Caco-2 (cell line): ENCODE measurements at places on chromosomes 7 and 10. TPM values are rescaled to one million over a fixed set of nuclear protein-coding genes. Genes with fewer than 3 reads are reported as not detected.
A peak's percentile ranks its signal among the peaks of the same experiment; 100 is the strongest.

GRCh38 chr10:30454744-30455510, 20.9 kb downstream of the MAP3K8 start:
- no peak overlapping the region for H3K4me3 ChIP-seq
- DNase-seq: no peak
- peaks cover 11% of the 10 kb centered on the region for H3K4me1 ChIP-seq
- no peaks in the 10 kb centered on the region; the same call in 1 of the 2 replicates for H3K36me3 ChIP-seq

CTNNA3 gene
- total RNA-seq: 0.20 and 0.79 TPM in 2 replicates

VSTM4 gene
- not detected in 2 replicates for total RNA-seq

GRCh38 chr10:113030453-113030852, 80.4 kb downstream of the TCF7L2 start:
- no peak overlapping the region for H3K27ac ChIP-seq
- peaks cover 28% of the 10 kb centered on the region for H3K4me1 ChIP-seq
- no peak for DNase-seq
- H3K36me3 ChIP-seq: peaks cover 1% of the 10 kb centered on the region; the same call in 1 of the 2 replicates
- no peak overlapping the region for H3K4me3 ChIP-seq

DNA sequence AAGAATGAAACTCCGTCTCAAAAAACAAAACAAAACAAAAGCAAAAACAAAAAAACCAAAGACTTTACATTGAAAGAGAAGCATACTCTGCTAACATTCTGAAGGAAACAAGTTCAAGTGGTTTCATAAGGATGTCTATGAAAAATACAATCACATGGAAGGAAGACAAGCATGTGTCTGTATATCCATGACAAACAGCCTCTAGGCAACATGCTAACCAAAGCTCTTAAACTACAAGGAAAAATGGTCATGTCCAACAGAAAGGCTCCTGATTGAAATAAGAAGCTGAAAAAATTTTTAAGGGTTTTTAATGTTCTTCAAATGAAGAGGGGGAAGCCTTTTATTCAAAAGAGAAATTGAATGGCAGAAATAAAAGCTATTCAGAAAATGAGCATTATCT, 64.9 kb downstream of the UBE2H start:
- H3K4me1 ChIP-seq: no peaks in the 10 kb centered on the region
- DNase-seq: no peak

GRCh38 chr10:114874827-114875411, 53.3 kb downstream of the FHIP2A start:
- H3K4me3 ChIP-seq: no peak overlapping the region
- H3K4me1 ChIP-seq: no peaks in the 10 kb centered on the region
- no peaks in the 10 kb centered on the region for H3K36me3 ChIP-seq
- no peaks in the 10 kb centered on the region; the same call in 1 of the 2 replicates for H3K27me3 ChIP-seq
- H3K27ac ChIP-seq: no peak overlapping the region

DNA sequence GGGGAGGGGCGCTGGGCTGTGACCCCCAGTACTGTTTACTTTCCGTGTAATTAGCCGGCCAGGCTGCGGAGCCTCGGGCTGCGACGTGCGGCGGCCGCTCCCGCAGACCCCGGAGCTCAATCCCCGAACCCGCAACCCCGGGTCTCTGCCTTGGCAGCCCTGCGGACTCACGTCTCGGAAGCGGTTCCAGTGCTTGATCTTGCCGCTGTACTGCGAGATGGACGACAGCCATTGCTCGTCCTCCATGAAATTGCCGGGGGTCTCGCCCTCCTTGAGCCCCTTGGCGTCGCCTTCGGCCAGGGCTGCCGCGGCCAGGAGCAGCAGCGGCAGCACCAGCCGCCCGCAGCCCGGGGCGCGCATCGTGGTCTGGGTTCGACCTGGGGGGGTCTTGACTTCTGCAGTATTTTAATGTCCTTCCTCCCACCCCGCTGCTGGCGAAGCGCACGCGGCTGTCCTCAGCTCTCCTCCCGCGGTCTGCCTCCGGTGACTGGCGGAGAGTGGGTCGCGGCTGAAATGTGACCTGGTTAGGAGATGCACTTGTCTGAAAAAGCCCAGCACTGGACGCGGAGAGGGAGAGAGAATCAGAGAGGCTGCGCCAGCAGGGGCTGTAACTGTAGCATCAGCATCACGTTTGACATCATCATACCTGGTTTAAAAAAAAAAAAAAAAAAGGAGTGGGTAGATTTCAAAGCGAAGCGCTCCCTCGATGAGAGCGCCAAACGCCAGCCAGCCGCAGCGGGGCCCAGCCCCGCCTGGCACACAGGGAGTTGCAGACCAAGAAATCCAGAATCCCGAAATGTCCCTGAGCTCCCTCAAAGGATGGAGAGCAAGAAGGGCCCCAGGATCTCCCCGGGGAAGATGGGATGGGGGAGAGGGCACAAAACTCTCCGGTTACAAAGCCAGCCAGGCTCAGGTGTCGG, at the start of gene SPOCK2:
Gene SPOCK2 (minus strand): TSS at position 583 of the 920 bp plus-strand sequence. CDS start 223 bp downstream, at position 360.
- no peaks in the 10 kb centered on the region for H3K27me3 ChIP-seq
- peak within 1 kb of the TSS; percentile 40 for H3K27ac ChIP-seq
- H3K4me1 ChIP-seq: peaks cover 19% of the 10 kb centered on the region
- peak within 1 kb of the TSS; percentile 22 for H3K4me3 ChIP-seq
- DNase-seq: no peak
- H3K36me3 ChIP-seq: no peaks in the 10 kb centered on the region

UCN3 gene
- not detected in 2 replicates for total RNA-seq

GRCh38 chr10:55466806-55467504, 665.9 kb upstream of the PCDH15 start:
- no peaks in the 10 kb centered on the region for H3K36me3 ChIP-seq
- no peak for DNase-seq
- no peaks in the 10 kb centered on the region for H3K27me3 ChIP-seq
- no peak overlapping the region for H3K4me3 ChIP-seq

- no peaks in the 10 kb centered on the region for H3K27me3 ChIP-seq
- H3K27ac ChIP-seq: peak within 1 kb of the TSS; percentile 92
- peaks cover 24% of the 10 kb centered on the region for H3K4me1 ChIP-seq
- peak; percentile 91 for DNase-seq
- H3K4me3 ChIP-seq: peak within 1 kb of the TSS; percentile 96
Observed at GRCh38 chr10:63520500-63521415, at the start of gene REEP3. TSS of gene REEP3 (plus strand) at chr10:63521401. CDS start at chr10:63521546, 145 bp downstream.

DLD gene
- 140 and 141 TPM in 2 replicates for total RNA-seq

DNA sequence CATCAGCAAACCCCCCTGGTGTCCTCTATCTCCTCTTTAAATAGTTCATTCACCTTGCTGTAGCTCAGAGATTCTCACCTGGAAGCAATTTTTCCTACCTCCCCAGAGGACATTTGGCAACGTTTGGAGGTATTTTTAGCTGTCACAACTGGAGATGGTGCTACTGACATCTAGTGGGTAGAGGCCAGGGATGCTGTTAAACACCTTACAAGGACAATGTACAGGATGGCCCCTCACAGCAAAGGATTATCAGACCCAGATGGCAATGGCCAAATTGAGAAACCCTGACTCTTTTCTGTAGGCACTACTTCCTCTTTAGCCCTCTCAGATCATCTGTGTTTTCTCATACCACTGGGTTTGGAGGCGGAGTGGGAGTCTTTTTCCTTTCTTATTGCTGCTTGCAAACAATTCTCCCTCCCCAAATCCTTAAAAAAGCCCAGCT, 13.2 kb upstream of the TRA2A start:
- no peaks in the 10 kb centered on the region for H3K36me3 ChIP-seq
- no peak overlapping the region for H3K4me3 ChIP-seq
- no peaks in the 10 kb centered on the region for H3K27me3 ChIP-seq
- DNase-seq: peak; percentile 74

GBX1 gene
- total RNA-seq: not detected in 2 replicates

DNA sequence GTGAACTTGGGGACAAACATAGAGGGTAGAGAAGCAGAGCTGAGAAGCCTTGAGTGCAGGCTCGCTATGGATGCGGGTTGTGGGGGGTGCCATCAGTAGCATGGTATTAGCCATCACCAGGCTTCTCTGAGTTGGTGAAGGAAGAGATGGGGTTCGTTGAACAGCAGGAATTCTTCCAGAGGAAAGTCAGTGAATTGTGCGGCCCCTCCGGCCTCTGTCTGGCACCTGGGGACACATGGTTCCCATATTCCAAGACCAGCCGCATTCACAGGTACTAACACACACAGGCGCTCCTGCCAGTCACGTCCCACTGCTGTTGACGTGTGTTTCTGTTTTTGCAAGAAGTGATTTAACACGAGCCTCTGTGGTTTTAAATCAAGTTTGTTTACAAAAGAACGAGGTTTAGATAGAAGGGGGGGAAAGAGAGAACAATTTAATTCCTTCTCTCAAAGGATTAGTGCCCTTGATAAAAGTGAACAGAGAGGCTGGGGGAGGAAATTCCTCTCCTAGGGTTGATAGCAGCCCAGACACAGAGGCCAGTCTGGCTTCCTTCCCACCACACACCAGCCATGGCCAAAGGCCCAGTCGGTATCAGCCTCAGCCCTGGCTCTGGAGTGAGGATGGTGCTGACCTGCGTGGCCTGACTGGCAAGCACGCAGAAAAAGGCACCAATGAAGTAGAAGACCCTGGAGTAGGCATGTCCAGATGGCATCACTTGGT, 252.6 kb upstream of the IGFBP3 start:
- DNase-seq: no peak
- no peaks in the 10 kb centered on the region for H3K36me3 ChIP-seq
- no peaks in the 10 kb centered on the region; the same call in 1 of the 2 replicates for H3K27me3 ChIP-seq
- no peak overlapping the region for H3K27ac ChIP-seq

DNA sequence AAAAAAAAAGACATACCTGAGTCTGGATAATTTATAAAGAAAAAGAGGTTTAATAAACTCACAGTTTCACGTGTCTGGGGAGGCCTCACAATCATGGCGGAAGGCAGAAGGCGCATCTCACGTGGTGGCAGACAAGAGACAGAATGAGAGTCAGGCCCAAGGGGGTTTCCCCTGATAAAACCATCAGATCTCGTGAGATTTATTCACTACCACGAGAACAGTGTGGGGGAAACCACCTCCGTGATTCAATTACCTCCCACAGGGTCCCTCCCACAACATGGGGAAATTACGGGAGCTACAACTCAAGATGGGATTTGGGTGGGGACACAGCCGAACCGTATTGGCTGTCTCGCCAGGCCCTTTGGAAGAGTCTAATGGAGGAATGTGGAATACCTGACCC, 9.0 kb upstream of the MAFK start:
- H3K4me3 ChIP-seq: no peak overlapping the region
- H3K27ac ChIP-seq: peak overlapping the region; percentile 12
- peaks cover 18% of the 10 kb centered on the region for H3K4me1 ChIP-seq
- H3K27me3 ChIP-seq: no peaks in the 10 kb centered on the region
- H3K36me3 ChIP-seq: no peaks in the 10 kb centered on the region

DNA sequence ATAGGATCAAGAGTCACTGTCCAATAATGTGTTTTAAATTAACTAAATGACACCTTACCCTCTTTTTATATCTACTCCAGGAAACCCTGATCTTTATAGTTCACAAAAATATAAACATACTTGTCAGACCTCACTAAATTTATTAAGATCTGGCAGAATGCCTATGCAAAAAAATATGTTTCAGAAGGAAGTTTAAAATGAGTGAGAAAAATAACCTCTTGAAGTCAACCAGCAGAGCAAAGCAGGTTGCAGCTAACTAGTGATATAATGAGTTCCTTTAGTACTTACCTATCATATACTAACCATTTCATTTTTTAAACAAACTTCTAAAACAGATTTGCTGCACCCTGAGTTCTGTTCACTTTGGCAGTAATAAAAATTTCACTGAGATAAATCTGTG, 14.0 kb upstream of the HGF start:
- DNase-seq: no peak
- H3K4me3 ChIP-seq: no peak overlapping the region
- no peak overlapping the region for H3K27ac ChIP-seq
- H3K4me1 ChIP-seq: no peaks in the 10 kb centered on the region
- H3K27me3 ChIP-seq: no peaks in the 10 kb centered on the region
- H3K36me3 ChIP-seq: no peaks in the 10 kb centered on the region

- DNase-seq: no peak
- no peaks in the 10 kb centered on the region for H3K36me3 ChIP-seq
- no peaks in the 10 kb centered on the region for H3K4me1 ChIP-seq
- no peak overlapping the region for H3K4me3 ChIP-seq
- H3K27me3 ChIP-seq: no peaks in the 10 kb centered on the region
Observed at GRCh38 chr7:49980465-49980864, 112.6 kb downstream of the ZPBP start.

C10orf105 gene
- not detected in 2 replicates for total RNA-seq

DNA sequence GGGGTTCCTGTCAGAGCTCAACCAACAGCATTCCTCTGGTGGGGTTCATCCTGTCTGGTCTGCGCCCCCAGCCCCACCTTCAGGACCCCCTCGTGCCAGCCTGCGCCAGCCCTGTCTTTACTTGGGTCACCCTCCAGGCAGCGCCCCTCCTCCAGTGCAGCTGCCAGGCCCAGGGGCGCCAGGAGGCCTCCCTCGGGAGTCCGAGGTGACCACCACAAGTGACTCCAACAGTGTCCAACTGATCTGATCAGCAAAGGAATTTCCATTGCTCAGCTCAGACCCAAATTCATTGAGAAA, 10.6 kb downstream of the WDR86 start:
- DNase-seq: no peak
- H3K4me3 ChIP-seq: no peak overlapping the region
- H3K36me3 ChIP-seq: no peaks in the 10 kb centered on the region
- no peaks in the 10 kb centered on the region for H3K27me3 ChIP-seq

ZNF736 gene
- total RNA-seq: 6.1 and 8.8 TPM in 2 replicates

GRCh38 chr7:133364959-133365690, 112.2 kb downstream of the EXOC4 start:
- no peaks in the 10 kb centered on the region for H3K36me3 ChIP-seq
- DNase-seq: no peak
- no peaks in the 10 kb centered on the region for H3K27me3 ChIP-seq
- H3K4me1 ChIP-seq: no peaks in the 10 kb centered on the region
- no peak overlapping the region for H3K4me3 ChIP-seq

PTPRN2 gene
- total RNA-seq: 1.4 and 2.6 TPM in 2 replicates

GRCh38 chr7:95989301-95989700, 216.9 kb downstream of the DYNC1I1 start:
- H3K4me1 ChIP-seq: peaks cover 13% of the 10 kb centered on the region; the same call in 1 of the 2 replicates
- H3K27ac ChIP-seq: peak overlapping the region; percentile 59
- peak; percentile 28 for DNase-seq
- H3K4me3 ChIP-seq: no peak overlapping the region
